ENCODE measurements at places on chromosomes 16 and 17.

DNA sequence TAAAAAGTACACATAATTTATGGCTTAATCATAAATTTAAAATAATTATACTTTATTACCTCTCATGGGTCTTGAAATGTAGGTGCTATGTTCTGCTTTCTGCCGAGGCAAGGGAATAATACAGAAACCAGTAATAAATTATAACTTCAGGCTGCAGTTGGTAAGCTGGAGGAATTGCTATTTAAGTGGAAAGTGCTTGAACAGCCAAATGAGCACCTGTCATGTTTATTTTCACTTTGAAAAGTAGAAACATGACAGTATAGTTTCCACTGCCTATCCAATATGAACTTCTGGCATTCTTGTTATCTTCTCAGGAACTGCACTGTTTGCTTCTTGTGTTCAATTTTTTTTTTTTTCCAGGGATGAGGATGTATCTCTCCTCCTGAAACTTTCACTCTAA is 146.0 kb downstream of the FTO start:
- DNase-seq, result no peak

- DNase-seq, result no peak
These were observed 22.9 kb upstream of the PECAM1 start for GRCh38 chr17:64413513-64413912.

DNA sequence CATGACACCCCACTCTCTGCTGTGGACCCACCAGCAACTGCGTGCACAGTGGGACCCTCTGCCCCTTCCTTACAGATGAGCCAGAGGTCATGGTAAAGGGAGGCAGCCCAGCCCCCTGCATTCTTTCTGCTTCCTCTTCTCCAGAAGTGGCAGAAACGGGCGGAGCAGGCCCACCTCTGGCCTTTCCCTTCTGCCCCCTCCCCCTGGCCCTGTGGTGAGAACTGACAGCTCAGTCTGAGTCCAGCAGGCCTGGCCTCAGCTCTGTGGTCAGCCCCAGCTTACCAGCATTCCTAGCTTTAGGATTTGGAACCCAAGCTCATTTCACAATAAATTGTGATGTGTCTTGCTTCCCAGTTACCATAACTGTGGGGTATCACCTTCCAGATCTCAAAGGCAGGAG is 4.8 kb upstream of the ANKRD11 start:
- DNase-seq, result no peak

DNA sequence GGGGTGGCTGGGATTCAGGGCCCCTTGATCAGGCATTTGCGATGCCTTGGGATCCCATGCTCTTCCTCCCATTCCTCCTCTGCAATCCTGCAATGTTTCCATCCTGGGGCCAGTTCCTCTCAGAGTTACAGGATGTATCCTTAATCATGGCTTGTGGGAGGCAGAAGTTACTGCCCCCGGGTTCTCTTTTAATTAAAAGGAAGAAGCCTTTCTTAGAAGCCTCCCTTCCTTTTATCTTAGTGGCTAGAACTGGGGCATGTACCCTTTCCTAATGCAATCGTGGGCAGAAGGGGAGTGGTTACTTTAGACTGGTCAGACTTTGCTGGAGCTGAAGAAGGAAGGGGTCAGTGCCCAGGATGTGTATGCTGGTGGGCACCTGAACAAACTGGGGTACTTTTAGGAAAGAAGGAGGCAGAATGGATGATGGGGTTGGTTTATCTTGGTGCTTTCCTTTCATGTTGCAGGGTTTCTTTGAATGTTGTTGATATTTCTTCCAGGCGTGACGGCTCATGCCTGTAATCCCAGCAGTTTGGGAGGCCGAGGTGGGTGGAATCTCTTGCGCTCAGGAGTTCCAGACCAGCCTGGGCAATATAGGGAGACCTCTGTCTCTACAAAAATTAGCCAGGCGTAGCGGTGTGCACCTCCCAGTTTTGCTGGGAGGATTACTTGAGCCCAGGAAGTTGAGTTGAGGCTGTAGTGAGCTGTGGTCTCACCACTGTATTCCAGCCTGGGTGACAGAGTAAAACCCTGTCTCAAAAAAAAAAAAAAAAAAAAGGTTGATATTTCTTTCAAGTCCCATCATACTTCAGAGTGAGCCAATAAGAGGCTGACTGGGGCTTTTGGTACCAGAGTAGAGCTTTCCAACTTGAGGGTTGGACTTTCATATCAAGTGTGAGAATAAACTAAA is 13.2 kb upstream of the SPN start:
- DNase-seq, result no peak

- DNase-seq, result no peak
These were observed 48.6 kb upstream of the XYLT1 start for GRCh38 chr16:17519101-17519955.

DNA sequence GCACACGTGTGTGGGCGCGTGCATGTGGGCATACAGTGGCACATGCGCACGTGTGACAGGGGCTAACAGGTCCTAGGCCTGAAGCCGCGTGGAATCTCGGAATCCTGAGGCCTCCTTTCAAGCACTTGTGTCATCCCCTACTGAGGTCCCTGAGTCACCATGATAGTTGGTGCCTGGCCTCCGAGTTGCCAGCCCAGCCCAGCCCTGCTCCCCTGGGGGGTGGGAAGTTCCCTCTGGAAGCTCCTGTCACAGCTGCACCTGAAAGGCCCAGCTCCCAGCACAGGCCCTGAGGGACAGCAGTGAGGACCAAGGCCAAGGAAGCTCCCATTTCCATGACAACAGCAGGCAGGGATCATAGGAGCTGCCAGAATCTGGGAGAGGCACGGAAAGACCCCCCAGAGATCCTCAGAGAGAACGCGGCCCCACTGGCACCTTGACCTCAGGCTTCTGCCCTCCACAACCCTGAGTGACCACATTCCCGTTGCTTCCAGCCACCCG is 35.4 kb upstream of the ENPP7 start:
- no peak for DNase-seq

DNA sequence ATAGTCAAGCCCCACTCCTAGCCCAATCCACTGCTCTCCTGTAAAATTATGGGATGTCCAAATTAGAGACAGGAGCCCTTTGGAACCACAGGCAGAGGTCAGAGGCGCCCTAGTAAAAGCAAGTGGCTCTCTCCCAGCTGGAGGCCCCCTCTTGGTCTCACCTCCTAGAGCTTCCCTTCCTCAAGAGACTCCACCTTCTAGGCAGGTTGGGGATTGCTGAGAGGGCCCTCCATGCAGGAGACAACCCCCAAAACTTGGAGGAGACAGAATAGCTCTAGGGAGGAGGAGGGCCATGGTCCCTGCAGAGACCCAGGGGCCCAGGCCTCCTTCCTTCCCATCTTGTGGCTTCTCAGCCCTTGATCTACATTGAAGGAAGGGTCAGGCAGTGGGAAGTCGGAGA is 29.4 kb downstream of the NEUROD2 start:
- no peak for DNase-seq

DNA sequence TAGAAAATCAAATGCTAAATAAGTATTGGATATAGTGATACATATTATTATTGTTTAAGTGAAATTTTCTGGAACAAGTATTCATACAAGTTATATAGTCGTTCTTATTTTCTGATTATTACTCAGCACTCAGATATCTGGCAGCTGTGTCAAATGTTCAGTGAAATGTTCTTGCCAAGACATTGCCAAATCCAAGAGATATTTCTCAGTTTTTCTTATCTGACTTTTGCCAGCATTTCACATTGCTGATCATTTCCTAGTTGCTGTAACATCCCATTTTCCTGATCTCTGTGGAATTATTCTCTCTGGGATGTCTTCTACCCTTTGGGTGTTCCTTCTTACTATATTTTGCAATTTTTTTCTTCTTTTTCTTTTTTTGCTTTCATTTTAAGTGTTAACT is 262.3 kb downstream of the KIF2B start:
- DNase-seq, result no peak

DNA sequence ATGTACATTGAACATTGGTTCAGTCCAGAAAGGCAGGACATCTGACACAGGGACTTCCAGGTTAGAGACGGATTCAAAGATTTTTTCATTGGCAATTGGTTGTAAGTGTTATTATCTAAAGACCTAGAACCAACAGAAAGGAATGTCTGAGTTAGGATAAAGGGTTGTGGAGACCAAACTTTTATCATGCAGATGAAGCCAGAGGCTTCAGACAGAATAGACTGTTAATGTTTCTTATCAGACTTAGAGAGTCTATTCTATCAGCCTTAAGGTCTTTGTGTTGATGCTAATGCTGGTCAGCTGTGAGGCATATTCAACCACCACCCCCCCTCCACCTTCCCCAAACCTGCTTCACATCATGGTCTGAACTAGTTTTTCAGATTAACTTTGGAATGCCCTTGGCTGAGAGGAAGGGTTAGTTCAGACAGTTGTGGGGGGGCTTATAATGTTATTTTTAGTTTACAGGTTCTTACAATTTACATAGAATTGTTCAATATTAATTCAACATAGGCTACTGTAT is 2.1 kb upstream of the ITGB3 start:
- no peak for DNase-seq

- DNase-seq, result no peak
These were observed 10.4 kb upstream of the SOX9 start for GRCh38 chr17:72110231-72110941.

GRCh38 chr17:74471341-74471740 is 4.9 kb downstream of the CD300A start:
- no peak for DNase-seq

DNA sequence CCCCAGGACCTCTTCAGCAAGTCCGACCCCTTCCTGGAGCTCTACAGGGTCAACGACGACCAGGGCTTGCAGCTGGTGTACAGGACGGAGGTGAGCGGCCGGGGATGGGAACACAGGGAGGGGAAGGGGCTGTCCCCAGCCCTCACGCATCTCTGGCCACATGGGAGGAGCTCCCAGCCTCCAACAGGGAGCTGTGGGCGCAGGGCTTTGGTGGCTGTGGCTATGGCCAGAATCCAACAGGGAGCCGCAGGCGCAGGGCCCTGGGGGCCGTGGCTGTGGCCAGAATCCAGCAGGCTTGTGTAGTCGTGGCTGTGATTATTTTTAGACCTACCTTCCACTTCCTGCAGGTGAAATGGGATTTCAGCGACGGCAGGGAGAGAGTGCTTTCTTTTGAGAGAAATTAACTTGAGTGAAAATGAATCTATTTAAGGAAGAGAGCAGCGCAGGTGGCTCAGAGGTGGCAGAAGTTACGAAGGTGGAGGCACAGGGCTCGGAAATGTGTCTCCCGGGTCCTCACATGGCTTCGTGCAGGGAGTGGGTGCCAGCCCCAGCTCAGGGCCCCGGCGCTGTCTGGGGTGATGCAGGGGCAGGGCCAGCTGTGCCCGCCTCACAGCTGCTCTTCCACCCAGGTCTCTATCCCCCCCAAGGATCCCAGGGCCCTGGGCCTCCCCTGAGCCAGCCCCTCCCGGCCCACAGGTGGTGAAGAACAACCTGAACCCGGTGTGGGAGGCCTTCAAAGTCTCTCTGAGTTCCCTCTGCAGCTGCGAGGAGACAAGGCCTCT is 9.4 kb downstream of the CPNE7 start:
- no peak for DNase-seq

GRCh38 chr16:29737713-29738112 is 8.1 kb downstream of the C16orf54 start:
- DNase-seq, result no peak

DNA sequence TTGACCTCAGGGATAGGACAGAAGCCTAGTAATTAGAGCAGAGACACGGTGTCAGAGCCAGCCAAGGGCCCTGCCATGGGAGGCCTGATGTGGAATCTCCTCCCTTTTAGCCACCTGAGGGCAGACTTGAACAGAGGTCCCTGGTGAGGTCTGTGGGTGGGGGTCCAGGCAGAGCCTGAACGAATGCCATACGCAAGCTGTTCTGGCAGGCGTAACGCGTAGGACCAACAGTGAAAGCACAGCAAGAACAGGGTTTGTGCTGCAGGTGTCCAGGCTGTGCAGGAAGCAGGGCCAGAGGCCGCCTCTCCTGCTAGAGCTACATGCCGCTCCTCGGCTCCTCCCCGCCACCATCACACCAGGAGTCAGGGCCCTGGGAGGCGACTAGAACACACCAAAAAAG is 81.9 kb upstream of the TBX2 start:
- no peak for DNase-seq

GRCh38 chr17:61561354-61561753 is 29.7 kb downstream of the NACA2 start:
- DNase-seq, result no peak

- no peak for DNase-seq
These were observed 55.0 kb upstream of the GSE1 start for GRCh38 chr16:85557971-85558657.

DNA sequence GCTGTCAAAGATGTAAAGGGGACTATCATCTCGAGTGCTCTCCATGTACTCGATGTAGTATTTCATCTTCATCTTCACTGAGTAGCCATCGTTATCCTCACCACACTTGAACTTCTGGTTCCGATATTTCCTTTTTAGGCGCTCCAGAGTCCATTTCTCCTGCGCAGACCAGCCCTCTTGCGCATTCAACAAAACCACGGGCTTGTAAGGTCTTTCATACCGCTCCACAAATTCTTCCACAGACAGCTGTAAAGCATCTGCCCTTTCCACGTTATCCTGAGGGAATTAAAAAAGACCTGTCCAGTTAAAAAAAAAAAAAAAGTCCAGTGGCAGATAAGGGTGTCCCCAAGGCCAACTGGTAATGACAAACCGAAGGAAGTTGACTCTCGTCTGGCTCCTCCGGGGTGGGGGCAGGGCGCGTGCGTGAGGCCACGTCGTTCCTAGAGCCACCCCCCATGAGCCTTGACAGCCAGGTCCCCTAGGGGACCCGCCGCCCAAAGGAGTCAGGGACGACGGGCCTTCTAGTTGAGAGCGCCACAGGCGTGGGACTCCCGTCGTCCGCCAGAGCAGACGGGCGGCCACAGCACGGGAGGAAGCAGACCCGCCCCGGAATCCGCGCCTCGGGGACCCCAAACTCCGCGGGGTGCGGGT is 701 bp downstream of the JMJD6 start:
- peak; percentile 58 for DNase-seq

DNA sequence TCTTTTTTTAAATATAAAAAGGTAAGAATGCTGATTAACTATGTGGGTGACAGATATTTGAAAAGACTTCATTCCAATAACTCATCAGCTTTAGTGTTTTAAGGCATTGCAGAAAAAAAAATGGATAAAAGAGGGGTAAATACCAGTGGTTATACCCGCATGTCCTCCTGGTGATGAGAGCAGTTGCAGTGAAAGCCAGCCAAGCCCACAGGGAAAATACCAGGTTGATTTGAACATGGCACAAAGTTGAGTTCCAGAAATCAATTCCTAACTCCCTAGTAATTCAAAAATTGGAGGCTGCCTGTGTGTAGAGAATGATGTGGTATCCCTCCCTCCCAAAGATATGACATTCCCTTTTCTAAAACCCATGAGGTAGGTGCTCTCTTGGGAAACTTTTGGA is 453.2 kb upstream of the SOX9 start:
- no peak for DNase-seq

DNA sequence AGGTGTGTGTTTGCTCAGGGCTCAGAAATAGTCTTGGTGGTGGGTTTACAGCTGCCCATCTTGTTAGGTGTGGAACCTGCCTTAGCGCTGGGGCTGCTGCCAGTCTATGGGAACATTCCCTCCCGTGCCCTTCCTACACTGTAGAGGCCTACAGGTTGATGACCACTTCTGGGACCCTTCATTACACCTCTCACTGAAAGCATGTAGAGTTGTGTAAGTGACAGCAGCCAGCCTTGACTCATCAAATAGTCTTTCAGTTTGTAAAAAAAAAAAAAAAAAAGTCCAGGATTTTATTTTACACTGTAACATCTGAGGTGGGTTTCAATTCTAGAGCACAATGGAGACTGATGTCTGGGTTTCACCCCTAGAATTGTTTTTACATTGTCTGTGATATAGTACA is 193.9 kb downstream of the SPECC1 start:
- DNase-seq, result no peak

- no peak for DNase-seq
These were observed 296.7 kb upstream of the FOXF1 start for GRCh38 chr16:86213437-86214205.

GRCh38 chr17:17027442-17028058 is 14.7 kb upstream of the MPRIP start:
- no peak for DNase-seq

All from stimulated activated CD8-positive, alpha-beta memory T cell treated with anti-CD3 and anti-CD28 coated beads, Interleukin-2, amount 100 ng/mL, for 1 hour (primary cell).